ENCODE measurements at places on chromosomes 7 and 10.

DNA sequence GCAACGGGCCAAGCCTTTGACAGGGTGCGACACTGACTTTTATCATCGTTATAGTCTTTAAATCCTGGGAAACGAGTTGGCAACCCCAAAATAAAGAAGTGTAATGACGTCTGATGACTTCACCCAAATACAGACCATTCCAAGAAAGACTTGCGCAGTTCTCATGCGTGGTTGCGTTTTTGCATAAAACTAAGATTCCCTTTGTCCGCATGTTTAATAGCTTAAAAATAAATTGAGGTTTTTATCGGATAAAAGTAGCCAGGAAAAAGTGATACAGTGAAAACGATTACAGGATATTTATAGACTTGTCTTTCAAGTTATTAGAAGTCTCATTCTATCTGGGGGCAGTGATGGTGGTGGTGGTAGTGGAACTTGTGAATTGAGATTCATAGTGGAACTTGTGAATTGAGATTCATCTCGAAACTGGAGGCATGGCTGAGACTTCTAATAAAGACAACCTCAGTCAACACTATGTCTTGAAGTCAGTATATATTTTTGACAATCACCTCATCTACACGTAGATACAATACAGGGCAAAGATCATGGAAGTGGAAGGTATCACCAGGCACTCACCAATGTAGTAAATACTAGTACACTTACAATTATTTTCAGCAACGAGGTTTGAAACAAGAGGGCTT is 1.2 kb upstream of the NAMPT start:
- no peak for DNase-seq

- no peak for DNase-seq
Measured at GRCh38 chr7:94412762-94413322, 18.1 kb downstream of the COL1A2 start.

GRCh38 chr10:113261161-113261560 is 291.7 kb upstream of the HABP2 start:
- DNase-seq: no peak

- peak; percentile 82 for DNase-seq
Measured at GRCh38 chr10:79333513-79333912, 13.8 kb upstream of the PPIF start.

GRCh38 chr7:132526111-132526740 is 50.0 kb downstream of the PLXNA4 start:
- no peak for DNase-seq

DNA sequence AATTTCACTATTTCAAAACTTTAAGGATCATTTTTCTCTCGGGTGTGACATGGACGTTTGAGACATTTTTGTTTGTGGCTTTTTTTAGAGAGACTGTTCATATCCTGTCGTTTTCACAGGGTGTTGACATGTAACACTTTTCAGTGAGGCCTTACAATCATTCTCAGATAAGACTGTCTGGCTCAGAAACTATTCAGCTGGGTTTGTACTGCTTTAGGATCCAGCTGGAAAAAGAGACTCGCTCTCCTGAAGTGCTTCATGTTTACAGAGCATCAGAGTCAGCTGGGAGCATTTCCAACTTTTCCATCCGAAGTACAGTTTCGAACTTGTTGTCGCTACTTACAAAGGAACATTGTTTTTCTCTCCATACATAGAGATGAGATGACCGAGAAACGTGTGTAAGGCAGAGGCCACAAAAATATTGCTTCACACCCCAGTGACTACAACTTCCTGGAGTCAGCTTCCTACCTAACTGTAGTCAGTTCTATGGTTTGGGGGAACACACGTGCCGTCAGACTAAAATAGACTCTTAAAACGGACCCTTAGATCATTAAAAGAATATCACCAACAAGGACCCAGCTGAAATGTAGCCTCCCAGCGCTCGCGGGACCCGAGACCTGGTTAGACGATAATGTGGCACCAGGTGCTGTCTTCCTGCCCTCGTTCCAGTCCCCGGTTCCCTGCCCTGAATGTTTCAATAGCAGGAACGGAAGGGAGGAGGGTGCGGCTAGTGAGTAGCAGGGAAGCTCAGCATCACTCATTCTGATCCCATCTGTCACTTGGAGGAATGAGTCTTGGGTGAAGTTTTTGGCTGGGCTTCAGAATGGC is 78.0 kb downstream of the MKI67 start:
- peak; percentile 88 for DNase-seq

- peak; percentile 17 for DNase-seq
Measured at GRCh38 chr7:110774071-110774470, 316.9 kb upstream of the LRRN3 start.

DNA sequence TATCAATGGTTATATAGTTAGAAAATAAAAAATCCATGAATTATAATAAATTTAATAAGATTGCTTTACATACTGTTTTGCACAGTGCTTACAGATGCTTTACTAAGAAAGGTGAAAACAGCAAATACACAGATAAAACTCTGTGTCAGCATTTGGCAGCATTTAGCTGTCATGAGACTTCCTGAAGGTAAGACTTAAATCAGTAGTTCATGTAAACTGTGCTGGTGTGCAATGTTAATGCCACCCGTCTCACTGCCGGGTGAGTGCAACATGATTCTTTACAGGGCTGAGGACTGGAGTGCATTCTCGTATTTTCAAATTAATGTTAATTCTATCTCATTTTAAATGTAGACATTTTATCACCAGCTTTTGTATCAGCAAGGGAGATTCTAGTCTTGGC is 326.2 kb upstream of the POT1 start:
- no peak for DNase-seq

DNA sequence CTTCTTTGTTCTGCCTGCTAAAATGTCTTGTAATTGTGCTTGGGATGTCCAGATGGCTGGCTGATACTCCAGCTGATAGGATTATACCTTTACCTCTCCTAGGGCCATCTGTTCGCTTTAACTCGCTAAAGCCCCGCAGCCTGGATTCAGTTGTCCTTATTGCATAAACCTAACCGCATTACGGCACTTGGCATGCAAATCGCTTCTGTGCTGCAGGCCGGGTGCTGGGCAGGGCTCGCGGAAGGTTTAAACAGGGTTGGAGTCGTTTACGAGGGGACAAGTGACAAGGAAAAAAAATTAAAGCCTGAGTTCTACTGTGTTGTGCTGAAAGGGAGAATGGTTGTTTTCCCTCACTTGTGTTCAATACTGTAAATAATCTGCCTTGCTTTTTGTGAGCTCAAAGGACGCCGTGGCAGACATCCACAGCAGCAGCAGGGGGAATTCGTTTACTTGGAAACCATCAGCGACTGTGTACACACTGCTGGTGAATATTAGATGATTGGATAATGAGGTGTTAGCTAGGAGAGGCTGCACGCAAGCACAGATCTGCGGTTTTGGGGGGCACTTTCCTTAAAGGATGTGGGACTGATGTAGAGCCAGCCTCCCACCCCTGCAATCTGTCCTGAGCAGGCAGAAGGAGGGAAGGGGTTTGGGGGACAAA is 93.0 kb downstream of the EBF3 start:
- DNase-seq: peak; percentile 0

GRCh38 chr7:108452707-108453106 is 3.5 kb downstream of the NRCAM start:
- peak; percentile 29 for DNase-seq

Measured in mammary epithelial cell (primary cell).